ENCODE measurements at places on chromosomes 16 and 17.

- no peak for DNase-seq
Observed at GRCh38 chr16:11379420-11379819, 34.2 kb downstream of the RMI2 start.

GRCh38 chr17:43644081-43644480 is 17.6 kb downstream of the MEOX1 start:
- no peak for DNase-seq

DNA sequence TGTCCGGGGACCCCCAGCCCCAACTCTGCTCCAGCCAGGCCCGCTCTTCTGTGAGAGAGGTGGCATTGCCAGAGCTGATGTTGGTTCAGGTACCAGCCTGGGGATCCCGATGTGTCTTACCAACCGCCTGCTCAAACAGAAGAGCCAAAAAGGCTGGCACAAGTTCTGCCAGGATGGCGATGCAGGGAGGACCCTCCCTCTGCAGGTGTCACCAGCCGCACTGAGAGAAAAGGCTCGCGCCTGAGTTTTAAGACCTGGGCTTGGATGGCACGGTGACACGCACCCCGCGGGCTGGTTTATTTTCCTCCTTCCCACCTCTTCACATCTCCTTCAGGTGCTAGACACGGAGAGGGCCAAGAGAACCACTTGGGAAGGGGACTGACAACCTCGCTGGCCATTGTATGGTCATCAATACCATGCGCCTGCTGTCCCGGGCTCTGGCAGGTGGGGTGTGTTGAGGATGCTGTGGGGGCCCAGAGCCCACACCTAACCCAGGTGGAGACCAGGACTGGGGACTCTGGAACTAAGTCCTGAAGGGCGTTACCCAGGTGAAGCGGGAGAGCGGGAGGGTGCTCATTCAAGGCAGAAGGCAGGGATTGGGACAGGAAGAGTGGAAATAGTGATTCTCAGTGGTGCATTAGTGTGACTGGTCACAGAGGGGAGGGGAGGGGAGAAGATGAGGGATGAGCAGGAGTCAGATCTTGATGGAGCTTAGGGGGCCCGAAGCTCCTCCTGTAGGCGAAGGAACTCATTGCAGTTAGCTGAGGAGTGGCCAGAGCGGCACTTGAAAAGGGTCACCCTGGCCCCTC is 16.3 kb downstream of the FOXJ1 start:
- no peak for DNase-seq

GRCh38 chr16:14057878-14058382 is 13.2 kb upstream of the MRTFB start:
- DNase-seq, result peak; percentile 36

GRCh38 chr17:11779892-11780291 is 181.6 kb downstream of the DNAH9 start:
- no peak for DNase-seq

GRCh38 chr17:82272495-82273326 is 789 bp downstream of the CSNK1D start:
- no peak for DNase-seq

DNA sequence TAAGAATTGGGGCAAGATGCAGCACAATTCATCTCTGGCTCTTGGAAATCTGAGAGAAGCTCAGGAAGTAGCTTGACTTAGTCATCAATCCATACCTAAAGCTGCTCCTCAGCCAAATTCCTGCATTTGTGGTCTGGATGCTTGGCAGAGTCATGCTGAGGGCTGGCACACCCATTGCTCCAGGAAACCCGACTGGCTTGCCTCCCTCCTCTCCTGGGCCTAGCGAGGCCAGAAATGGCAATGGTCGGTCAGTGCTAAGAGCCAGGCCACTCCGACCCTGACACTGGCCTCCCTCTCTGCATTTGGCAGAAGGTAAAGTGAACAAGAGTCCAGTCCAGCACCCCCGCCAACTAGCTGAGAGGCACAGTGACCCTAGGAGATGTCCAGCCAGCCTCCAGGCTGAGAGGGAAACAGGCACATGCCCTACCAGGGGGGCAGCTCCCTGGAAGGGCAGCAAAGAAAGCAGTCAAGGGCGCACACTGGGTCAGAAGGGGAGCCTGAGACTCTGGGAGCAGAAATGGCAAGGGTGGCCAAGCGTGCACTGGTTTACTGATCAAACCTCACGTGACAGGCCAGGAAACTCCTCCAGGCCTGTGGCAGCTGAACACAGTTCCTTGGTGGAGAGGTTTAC is 10.0 kb downstream of the POLDIP2 start:
- DNase-seq, result no peak

- no peak for DNase-seq
Observed at GRCh38 chr16:30747331-30747730, 894 bp upstream of the PHKG2 start.

GRCh38 chr16:55331648-55332185 is 7.7 kb downstream of the IRX6 start:
- no peak for DNase-seq

GRCh38 chr16:81545470-81546250 is 101.1 kb downstream of the CMIP start:
- no peak for DNase-seq

GRCh38 chr16:70730031-70730430 is 44.2 kb upstream of the MTSS2 start:
- no peak for DNase-seq

- no peak for DNase-seq
Observed at GRCh38 chr16:80591071-80591915, 50.5 kb downstream of the DYNLRB2 start.

DNA sequence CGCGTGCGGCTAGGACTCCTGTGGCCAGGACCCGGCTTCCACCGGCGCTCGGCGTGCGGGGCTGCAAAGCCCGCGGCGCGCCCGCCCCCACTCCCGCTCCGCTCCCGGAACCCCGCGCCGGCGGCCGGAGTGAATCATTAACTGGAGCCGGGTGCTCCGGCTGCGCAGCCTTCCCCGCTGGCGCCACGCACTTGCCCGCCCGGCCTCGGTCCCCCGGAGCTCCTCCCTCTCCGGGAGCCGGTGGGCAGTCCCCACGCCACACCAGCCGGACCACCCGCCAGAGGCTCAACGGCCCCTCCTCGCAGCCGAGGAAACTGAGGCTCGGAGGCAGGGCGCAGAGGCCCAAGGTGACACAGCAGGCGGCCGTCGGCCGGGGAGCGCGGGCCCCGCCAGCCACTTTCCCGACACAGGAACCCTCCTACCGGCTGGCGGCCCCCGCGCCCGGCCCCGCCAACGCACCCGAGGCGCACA is 580 bp downstream of the BCAR1 start:
- DNase-seq, result peak; percentile 86

DNA sequence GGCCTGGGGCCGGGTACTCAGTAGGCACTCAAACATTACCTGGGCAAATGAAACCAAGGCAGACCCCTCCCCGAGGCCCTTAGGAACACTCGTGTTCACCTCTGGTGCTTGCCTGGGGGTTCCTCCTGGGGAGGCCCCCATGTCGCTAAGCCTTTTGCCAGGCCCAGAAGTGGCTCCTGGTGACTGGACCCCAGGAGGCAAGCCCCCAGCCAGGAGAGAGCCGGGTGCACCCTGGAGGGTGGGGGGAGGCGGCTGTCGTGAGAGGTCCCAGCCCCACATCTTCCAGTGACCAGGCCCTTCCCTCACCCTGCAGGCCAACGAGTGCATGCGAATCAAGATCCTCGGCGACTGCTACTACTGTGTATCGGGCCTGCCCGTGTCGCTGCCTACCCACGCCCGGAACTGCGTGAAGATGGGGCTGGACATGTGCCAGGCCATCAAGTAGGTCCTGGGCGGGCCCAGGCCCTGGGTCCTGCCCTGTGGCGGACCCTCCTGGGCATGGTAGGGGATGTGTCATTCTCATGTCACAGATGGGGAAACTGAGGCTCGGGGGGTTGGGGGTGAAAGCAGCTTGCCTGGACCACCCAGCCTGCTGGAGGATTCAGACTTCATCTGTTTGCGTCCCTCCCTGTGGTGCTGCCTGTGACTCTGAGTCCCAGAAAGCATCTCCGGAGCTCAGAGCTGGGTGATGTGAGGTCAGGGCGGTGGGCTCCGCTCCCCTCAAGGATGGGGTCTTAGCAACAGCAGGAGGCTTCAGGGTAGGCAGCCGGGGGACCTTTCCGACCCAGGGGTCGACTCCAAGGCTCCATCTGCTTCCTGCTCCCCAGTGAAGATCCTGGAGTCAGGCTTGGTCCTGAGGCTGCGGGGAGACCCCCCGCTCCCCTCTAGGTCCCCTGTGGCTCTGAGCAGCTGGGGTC is 32.5 kb downstream of the ADCY7 start:
- DNase-seq, result peak; percentile 2

- no peak for DNase-seq
Observed at GRCh38 chr16:8807189-8807588, 9.6 kb downstream of the PMM2 start.

- DNase-seq, result peak; percentile 11
Observed at GRCh38 chr17:82937411-82938371, 97.9 kb upstream of the ZNF750 start.

GRCh38 chr17:18332909-18333489 is 17.9 kb downstream of the SMCR8 start:
- no peak for DNase-seq

DNA sequence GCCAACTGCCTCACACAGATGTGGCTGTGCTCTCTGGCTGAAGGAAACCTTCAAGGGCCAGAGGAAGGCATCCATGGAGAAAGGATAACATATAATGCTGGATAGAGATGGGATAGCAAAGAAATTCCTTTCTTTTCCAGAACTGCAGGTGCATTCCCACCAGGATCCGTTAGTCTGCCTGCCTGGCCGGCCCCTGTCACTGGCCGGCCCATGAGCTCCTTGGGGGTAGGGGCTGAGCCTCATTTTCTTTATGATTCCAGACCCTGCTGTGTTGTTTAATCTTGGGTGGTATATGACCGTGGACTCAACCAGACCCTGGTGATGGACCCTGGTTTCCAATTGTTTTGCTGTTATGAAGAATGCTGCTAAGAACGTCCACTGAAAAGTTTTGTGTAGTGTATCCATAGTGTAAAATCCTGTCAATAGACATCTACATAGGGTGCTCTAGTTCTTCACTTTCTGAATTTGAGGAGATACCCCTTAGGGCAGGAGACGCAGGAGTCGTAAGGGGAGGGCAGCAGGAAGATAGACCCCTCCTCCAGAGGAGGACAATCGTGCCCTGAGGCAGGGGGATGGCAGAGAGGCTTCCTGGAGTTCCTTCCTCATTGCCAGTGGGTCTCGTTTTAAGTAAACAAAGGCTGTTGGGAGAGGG is 93.4 kb downstream of the IRX3 start:
- DNase-seq, result no peak

GRCh38 chr16:19885451-19886072 is 914 bp upstream of the GPRC5B start:
- peak; percentile 87 for DNase-seq

- no peak for DNase-seq
Observed at GRCh38 chr17:9499041-9499440, 76.6 kb downstream of the STX8 start.

GRCh38 chr17:28599311-28600184 is 723 bp upstream of the SPAG5 start:
- DNase-seq, result no peak

GRCh38 chr17:75380750-75381149 is 24.7 kb downstream of the GRB2 start:
- DNase-seq, result no peak

GRCh38 chr16:12126091-12126806 is 149.7 kb downstream of the SNX29 start:
- no peak for DNase-seq

GRCh38 chr17:77566151-77566550 is 392.4 kb upstream of the TNRC6C start:
- no peak for DNase-seq

- DNase-seq, result no peak
Observed at GRCh38 chr17:55728833-55729232, 6.2 kb upstream of the TMEM100 start.
